ENCODE measurements at places on chromosomes 5 and 9.

DNA sequence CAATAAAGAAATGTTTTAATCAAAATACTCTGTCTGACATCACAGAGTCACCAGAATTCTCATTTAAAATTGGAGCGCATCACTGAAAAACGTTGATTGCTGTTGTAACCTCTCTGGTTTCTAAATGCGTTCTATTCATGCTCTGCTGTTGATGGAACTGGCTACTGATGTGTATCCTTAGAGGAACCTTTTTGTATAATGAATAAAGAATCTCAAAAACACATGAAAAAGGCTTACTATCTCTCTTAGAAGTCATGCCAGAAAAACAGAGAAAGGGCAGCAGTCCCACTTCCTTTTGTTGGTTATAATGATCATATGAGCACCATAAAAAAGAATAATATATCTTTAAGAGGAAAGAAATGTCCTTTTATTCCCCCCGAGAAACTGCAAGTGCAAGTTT lies 615.5 kb downstream of the TLE1 start:
- no peak for DNase-seq

- no peak for DNase-seq
Observed at GRCh38 chr9:105385381-105385985, 62.4 kb upstream of the FSD1L start.

DNA sequence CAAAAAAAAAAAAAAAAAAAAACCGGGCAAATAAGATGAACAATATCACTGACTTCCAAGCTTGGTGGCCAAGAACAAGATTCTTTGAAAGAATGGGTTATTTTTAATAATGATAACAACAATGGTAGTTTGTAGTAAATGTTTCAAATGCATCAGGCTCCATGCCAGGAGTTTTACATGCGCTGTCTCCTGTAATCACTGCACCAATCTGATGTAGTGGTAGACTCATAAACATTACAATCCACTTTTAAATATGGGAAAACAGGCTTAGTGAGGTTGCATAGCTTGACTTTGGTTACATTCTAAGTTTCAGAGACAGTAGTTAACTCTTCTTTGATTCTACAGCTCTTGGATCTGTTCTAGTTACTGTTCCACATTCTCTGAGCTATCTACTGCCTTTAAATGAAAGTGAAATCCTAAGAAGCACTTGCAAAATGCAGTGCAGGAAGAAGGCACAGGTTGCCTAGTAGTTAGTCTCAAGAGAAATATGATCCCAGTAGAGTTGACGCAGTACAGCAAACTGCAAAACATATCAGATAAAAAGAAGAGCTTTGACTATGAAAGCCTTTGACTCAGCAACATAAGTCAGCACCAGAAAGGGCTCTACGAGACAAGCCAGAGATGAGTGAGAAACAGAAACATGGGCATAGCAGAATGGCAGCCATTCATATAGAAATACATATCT lies 62.1 kb downstream of the PDE4D start:
- DNase-seq, result no peak

GRCh38 chr5:88734983-88735382 lies 148.0 kb downstream of the MEF2C start:
- DNase-seq, result no peak

DNA sequence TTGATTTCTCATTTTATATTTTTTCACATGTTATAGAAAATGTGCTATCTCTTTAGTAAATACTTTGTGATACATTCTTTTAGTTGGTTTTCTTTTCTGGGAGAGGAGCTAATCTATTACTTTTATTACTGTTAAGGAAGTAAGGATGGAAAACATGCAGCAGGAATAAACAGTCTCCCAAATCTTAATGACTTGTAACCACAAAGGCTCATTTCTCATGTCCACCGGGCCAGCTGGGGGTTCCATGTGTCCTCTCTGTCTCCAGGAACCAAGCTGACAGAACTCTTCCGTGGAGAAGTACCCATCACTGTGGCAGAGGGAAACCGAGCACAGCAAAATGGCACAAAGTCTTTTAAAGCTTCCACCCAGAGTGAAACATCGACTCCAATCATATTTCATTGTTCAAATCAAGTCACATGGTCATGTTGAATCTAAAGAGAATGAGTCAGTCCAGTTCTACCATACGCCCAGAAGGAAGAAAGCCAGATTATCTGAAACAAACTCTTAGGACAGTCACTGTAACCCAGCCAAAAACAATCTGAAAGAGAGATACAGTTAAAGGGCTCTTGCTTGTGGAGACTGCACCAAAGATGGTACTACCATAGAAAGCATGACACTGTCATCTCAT lies 97.1 kb upstream of the CDH6 start:
- DNase-seq, result no peak

DNA sequence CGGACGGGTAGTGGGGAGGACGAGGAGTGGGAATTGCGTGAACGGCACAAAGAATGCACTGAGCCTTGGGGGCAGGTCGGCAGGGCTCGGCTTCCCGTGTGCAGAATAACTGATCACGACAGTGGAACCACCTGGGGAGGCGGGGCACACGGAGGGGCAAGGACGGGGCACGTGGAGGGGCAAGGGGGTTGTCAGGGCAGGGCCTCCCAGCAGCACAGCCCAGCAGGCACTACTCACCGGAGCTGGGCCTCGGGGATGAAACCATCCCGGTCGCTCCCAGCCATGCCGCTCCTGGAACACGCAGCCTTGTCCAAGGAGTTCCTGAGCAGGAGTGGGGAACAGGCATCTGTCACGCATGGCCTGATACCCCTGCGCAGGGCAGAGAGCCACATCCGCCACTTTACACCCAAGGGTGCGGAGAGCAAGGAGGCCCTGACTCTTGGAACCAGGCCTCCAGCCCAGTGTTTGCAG lies 33.4 kb downstream of the SARDH start:
- DNase-seq, result peak; percentile 22

DNA sequence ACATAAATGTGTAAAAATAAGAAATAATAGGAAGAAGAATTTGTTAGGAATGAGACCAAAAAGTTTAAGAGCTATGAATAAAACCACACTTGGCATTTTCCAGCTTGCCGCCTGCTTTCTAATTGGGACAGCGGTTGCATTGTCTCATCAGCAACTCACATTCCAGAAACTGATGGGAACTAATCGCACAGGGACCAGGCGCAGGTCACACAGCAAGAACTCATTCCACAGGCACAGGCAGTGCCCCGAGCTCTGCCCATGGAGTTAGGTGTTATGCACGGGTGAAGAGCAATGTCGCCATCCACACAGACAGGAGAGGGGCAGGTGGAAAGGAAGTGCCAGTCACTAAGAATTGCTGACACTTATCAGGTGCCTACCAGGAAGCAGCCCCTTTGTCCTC lies 279.9 kb downstream of the NSG2 start:
- DNase-seq, result no peak

DNA sequence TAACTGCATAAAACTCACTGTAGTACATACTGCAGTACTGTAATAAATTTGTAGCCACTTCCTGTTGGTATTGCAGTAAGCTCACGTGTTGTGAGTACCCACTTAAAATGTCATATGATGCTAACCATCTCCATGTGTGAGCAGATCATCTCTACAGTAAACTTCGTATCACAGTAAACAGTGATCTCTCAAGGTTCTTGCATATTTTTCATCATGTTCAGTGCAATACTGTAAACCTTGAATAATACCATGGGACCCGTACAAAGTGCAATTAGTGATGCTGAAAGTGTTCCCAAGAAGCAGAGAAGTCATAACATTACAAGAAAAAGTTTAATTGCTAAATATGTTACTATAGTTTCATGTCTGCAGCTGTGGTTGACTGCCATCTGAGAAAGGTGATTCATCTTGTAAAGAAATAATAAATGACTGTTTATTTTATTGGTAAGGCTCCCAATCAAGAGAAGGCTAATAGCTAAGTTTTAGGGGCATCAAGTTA lies 253.8 kb upstream of the POU5F2 start:
- DNase-seq, result no peak

- DNase-seq, result no peak
Observed at GRCh38 chr5:151243564-151243963, 9.4 kb upstream of the GM2A start.

GRCh38 chr9:20065046-20065445 lies 276.2 kb upstream of the SLC24A2 start:
- no peak for DNase-seq

- DNase-seq, result no peak
Observed at GRCh38 chr9:109176386-109176785, 9.3 kb upstream of the FRRS1L start.

DNA sequence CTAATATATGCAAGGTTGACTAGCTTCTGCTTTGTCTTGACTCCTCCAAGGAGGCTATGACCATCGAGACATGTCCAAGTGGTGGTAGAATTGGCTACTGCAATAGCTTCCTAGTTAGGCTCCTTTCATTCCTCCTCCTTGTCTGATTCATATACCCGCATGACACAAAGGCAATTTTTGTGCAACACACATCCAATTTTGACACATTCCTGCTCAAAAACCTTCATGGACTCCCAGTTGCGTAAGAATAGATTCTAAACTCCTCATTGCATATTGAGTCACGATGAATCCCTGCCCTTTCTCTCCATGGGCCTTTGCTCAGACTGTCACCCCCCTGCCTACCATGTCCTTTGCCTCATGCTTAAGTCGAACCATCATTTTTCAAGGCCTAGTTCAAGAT lies 344.5 kb downstream of the ACTL7B start:
- no peak for DNase-seq

DNA sequence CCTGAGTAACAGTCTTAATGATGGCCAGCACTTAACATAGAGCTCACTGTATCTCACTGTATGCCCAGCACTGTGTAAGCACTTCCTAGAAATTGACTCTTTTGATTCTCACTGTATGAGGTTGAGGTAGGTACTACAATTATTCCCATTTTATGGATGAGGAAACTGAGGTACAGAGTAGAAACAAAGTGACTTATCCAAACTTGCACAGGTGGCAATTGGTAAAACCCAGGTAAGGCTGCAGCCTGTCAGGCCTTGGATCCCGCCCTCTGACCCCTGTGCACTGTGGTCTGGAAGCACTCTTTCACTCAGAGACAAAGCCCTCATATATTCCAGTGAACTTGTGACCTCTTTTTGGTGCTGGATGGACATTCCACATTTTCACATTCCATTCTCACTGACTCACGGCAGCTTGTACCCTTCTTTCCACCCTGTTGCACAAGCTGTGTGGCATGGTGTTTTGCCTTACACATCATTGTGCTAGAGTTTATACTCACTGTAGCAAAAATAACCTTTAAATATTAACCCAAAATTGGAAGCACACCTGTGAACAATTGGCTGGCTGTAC lies 21.7 kb downstream of the ANKRD55 start:
- DNase-seq, result peak; percentile 53

- no peak for DNase-seq
Observed at GRCh38 chr5:148397968-148398595, 14.3 kb downstream of the FBXO38 start.

DNA sequence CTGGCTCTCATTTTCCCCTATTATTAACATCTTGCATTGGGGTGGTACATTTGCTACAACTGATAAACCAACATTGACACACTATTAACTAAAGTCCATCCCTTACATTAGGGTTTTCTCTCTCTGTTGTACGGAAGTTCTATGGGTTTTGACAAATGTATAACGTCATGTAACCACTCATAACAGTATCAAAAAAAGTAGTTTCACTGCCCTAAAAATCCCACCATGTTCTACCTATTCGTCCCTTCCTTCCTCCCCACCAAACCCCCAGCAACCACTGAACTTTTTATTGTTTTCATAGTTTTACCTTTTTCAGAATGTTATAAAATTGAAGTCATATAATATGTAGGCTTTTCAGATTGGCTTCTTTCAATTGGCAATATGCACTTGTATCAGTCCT lies 40.1 kb downstream of the MLLT3 start:
- DNase-seq, result no peak

GRCh38 chr5:137218896-137219295 lies 280.2 kb downstream of the SPOCK1 start:
- no peak for DNase-seq

GRCh38 chr5:11346336-11346735 lies 557.9 kb downstream of the CTNND2 start:
- DNase-seq, result no peak

GRCh38 chr5:84816746-84817547 lies 432.3 kb upstream of the EDIL3 start:
- DNase-seq, result no peak

GRCh38 chr5:17260549-17260948 lies 43.1 kb downstream of the BASP1 start:
- DNase-seq, result no peak

DNA sequence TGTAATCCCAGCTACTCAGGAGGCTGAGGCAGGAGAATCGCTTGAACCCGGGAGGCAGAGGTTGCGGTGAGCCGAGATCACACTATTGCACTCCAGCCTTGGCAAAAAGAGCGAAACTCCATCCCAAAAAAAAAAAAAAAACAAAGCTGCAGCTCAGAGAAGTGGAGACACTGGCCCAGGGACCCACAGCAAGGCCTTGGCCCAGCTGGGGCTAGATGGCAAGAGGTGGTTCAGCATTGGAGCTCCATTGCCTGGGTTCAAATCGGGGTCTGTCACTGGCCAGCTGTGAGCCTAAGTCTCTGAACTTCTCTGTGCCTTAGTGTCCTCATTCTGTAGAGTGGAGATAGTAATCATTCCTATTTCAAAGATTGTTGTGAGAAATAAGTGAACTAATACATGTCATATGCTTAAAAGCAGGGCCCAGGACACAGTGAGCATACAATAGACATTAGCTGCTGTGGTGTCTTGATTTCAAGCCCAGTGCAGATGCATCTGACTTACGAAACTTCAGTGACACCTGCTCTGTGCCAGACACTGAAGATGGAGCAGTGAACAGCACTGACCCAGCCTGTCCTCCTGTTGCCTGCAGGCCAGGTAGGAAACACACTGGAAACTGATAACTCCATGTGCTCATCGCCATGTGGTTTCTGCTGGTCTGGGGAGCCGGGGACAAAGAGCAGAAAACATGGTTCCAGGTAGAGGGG lies 127.7 kb downstream of the C9orf50 start:
- DNase-seq, result no peak

- DNase-seq, result no peak
Observed at GRCh38 chr9:125654121-125654520, 52.9 kb downstream of the MAPKAP1 start.

- no peak for DNase-seq
Observed at GRCh38 chr9:113356686-113357292, 7.4 kb downstream of the BSPRY start.

GRCh38 chr5:134460551-134460950 lies 48.9 kb upstream of the CDKN2AIPNL start:
- no peak for DNase-seq

- DNase-seq, result no peak
Observed at GRCh38 chr5:139394654-139395566, at the start of gene PROB1. TSS of gene PROB1 (minus strand) at chr5:139395104. CDS start at chr5:139395081, 23 bp downstream.

GRCh38 chr5:148805326-148806290 lies 20.8 kb upstream of the ADRB2 start:
- DNase-seq, result peak; percentile 61

DNA sequence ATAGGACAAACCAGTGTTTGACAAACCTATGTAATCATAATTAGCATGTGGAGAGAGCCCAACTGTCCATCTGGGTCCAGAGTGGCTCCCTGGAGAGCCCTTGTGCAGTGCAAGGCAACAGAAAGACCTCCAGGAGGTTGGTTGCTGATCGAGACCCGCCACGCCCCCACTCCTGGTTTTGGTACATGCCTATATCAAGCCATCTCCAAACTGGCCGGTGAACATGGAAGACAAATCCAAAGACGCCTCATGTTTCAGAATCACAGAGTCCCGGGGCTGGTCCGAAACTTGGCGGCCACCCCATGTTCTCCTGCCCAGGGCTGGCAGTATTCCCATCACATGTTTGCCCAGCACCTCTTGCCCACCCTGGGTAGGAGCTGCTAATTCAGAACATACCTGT lies 140.2 kb downstream of the PAX5 start:
- DNase-seq, result no peak

GRCh38 chr5:116420540-116420939 lies 154.1 kb downstream of the SEMA6A start:
- no peak for DNase-seq

Measured in aorta (tissue), 5 donors.